ENCODE measurements at places on chromosomes 1 and 21. TPM values are rescaled to one million over a fixed set of nuclear protein-coding genes. Genes with fewer than 3 reads are reported as not detected.

KIF26B gene
- not detected for polyA plus RNA-seq

DNA sequence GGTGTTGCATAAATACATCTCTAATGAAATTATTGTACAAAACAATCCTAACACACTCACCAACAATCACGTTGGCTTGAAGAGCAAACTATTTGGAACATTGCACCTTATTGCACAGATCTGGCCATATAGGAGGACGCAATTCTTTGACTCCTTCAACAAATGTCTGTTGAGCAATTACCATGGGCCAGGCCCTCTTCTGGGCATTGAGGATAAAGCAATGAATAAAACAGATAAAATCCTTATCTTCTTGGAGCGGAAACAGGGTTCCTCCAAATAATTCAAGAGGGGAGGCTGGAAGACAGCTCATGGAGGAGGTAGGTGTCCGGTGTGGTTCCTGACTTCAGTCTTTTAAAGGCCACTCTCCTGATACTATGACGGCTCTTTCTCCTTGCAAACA is 43.3 kb downstream of the PAX7 start:
- no peaks in the 10 kb centered on the region for H3K4me1 ChIP-seq
- no peak overlapping the region for H3K27ac ChIP-seq
- H3K4me3 ChIP-seq, result no peak overlapping the region
- H3K36me3 ChIP-seq, result no peaks in the 10 kb centered on the region

DNA sequence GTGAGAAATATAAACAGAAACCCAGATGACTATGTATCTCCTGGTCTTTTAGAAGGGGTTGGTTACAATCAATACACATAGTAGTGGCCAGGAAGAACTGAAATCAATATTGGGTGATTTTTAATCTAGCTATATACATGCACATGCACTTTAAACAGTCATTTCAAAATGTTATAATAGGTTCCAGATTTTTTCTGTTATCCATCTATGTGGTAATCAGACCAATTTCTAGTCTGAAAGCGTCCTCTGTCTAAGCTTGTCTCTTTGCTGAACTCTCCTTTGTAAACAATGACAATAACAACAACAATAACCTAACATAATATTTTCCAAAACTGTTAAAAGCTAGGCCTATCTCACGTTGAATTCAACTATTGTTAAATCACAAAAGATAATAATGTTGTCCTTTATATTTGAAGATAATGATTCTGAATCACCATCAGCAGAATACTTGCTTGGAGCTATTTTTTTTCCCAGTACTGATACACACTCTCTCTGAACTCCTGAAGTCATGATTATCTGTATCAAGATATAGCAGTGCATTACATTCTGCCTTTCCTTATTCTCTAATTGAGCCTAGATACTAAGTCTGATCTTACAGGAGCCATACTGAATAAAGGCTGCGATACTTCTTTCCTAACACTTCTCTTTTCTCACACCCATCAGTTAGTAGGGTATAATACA is 496.8 kb upstream of the ZRANB2 start:
- no peak for DNase-seq
- H3K4me3 ChIP-seq, result no peak overlapping the region
- H3K36me3 ChIP-seq, result no peaks in the 10 kb centered on the region
- no peaks in the 10 kb centered on the region for H3K4me1 ChIP-seq
- H3K27me3 ChIP-seq, result no peaks in the 10 kb centered on the region
- no peak overlapping the region for H3K27ac ChIP-seq

DNA sequence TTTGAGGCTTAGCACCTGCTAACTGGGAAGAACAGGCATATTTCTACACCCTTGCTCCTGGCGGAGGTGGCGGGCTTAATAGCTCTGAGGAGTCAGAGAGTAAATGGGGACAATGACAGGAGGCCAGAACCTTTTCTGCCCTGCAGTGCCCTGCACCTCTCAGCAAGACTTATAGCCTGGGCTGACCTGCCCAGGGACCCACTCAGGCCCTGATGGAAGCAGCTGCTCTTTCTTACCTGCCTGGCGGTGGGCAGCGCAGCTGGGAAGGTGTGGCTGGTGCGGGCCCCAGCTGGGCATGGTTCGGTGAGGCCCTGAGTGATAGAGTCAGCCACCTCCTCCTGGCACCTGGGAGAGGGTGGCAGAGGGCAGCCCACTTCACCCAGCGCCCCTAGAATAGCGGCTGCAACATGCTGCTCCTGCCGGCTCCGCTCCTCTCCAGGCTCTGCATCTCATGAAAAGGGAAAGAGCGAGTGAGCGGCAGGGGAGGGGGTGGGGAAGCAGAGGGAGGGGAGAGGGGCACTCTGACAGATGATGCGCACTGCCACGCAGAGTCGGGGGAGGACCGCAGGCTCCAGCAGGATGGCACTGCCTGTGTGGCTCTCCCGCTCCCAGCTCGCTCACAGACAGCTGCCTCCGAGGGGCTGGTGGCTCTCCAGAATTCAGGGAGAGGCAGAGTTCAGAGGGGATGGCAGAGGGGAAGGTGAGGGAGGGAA is at the start of gene RGS8:
Gene RGS8, minus strand, starts transcription at position 472 of the 713 bp plus-strand sequence. CDS start 14,938 bp downstream, outside the sequence.
- H3K36me3 ChIP-seq, result no peaks in the 10 kb centered on the region
- H3K27ac ChIP-seq, result no peak within 1 kb of the TSS
- H3K27me3 ChIP-seq, result peaks cover 33% of the 10 kb centered on the region
- no peak within 1 kb of the TSS for H3K4me3 ChIP-seq

GRCh38 chr21:25691976-25692375 is 42.7 kb downstream of the ATP5PF start:
- no peak overlapping the region for H3K27ac ChIP-seq
- DNase-seq, result no peak
- no peaks in the 10 kb centered on the region for H3K36me3 ChIP-seq
- no peak overlapping the region for H3K4me3 ChIP-seq
- no peaks in the 10 kb centered on the region for H3K4me1 ChIP-seq

All from naive B cell (primary cell).